ENCODE measurements at places on chromosomes 13 and 19.

GRCh38 chr19:8577247-8577646 lies at the start of gene MYO1F:
MYO1F (minus strand) TSS chr19:8577442; CDS start chr19:8577309, 133 bp downstream.
- no peak for DNase-seq

- DNase-seq = no peak
Observed at GRCh38 chr13:33453936-33454335, 168.4 kb upstream of the STARD13 start.

- no peak for DNase-seq
Observed at GRCh38 chr13:40994581-40995230, 24.4 kb downstream of the ELF1 start.

DNA sequence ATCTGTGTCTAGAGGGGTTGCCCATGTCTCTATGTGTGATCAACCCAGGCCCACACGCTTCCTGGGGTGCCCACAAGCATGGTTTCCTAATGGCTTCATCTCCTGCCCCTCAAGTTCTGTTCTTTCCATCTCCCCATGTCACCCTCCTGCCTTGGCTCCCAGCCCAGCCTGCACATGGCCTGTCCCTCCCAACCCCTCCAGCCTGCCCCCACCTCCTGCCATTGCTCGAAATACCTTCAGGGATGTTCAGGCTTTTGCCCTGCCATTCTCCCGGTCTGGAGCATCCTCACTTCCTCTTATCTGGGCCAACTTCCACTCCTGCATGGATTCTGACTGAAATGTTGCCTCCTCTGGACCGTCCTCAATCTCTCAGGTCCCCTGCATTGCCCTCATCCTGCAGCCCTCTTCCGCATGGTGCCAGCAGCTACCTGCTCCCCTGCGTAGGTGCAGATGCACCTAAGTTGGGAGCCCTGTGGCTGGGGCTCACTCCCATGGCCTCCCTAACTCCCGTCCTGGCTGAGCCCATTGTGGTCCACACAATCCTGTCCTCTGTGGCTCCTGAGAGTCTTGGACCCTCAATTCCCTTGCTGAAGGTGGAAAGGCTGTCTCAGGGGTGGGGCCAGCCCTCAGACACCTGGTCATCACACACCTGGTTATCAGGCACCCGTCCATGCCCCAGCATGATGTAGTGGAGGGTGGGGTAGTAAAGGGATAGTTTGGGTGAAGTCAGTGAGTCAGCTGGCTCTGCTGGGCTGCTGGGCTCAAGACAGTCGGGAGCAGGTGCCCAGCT lies 152.1 kb downstream of the URI1 start:
- DNase-seq = no peak

DNA sequence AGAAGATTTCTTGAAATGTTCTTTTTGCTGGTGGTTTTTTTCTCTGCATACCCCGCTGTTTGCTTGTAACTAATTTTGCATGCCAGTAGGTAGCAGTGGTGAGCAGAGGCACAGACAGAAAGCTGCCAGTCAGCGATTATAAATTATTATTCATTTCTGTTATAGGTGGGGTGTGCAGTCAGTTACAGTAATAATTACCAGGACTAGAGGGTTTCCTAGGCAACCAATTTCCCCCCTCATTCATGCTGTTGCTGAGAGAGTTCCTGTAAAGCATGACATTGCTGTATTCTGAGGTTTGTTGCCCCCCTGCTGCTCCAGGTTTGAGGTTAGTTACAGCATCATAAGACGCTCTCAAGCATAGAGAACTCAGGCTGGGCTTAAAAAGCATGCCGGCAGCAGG lies 104.5 kb downstream of the URI1 start:
- no peak for DNase-seq

Measured in small intestine (tissue), 16 donors.